HFFc6 (cell line): ENCODE measurements at places on chromosomes 12 and 14. TPM values are rescaled to one million over a fixed set of nuclear protein-coding genes. Genes with fewer than 3 reads are reported as not detected.

DNA sequence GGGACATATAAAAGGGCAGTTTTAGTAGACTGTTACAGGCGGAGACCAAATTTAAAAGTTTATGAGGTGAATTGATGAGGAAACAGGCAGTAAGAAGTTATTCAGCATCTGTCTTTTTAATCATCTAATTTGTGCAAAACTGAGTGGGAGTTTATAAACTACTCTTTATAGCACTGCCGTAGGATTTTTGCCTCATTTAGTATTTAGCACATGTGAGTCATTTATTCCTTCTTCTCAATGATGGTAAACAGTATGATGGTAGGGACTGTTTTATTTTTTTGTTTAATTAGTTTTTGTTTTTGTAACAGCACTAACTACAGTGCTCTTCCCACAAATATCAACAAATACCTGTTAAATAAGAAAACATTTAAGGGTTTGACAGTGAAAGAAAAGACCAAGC is 20.6 kb downstream of the TOGARAM1 start:
- no peak for DNase-seq
- no peaks in the 10 kb centered on the region for H3K36me3 ChIP-seq
- no peaks in the 10 kb centered on the region for H3K27me3 ChIP-seq

Gene KRT74
- total RNA-seq, result not detected in 3 replicates

- no peaks in the 10 kb centered on the region; the same call in 1 of the 2 replicates for H3K27me3 ChIP-seq
- H3K27ac ChIP-seq, result no peak overlapping the region
- H3K36me3 ChIP-seq, result peaks cover 10% of the 10 kb centered on the region; the same call in 1 of the 2 replicates
- H3K4me1 ChIP-seq, result peaks cover 16% of the 10 kb centered on the region
- H3K4me3 ChIP-seq, result no peak overlapping the region
Observed at GRCh38 chr12:7114851-7115250, 5.8 kb upstream of the C1RL start.

- H3K36me3 ChIP-seq, result peaks cover 5% of the 10 kb centered on the region; the same call in 1 of the 2 replicates
- H3K27me3 ChIP-seq, result peaks cover 3% of the 10 kb centered on the region; the same call in 1 of the 2 replicates
- no peak overlapping the region for H3K4me3 ChIP-seq
- no peak for DNase-seq
- no peak overlapping the region for H3K27ac ChIP-seq
Observed at GRCh38 chr14:44531658-44532057, 24.6 kb upstream of the FSCB start.

DNA sequence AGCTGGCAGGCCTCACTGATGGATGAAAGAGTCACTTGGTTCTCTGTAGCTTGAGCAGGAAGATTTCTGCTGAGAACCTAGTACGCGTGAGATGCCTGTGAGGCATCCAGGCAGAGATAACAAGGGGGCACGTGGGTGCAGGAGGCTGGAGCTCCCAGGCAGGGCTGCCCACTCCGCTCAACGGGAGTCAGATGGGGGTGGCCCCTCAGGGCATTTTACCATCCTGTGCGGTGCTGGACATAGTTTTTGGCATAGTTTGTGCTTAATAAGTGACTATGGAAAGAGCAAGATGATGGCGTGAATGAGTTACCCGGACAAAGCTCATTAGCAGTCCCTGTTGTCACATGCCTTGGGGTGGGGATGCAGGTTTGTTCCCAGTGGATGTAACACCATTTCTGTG is 182.8 kb downstream of the TSPAN9 start:
- no peaks in the 10 kb centered on the region for H3K36me3 ChIP-seq
- no peak for DNase-seq
- peaks cover 6% of the 10 kb centered on the region for H3K4me1 ChIP-seq

Gene PCK2
- 23.3 to 26.1 TPM (median 24.2 TPM) in 3 replicates for total RNA-seq

Gene RERG
- not detected in 3 replicates for total RNA-seq

DNA sequence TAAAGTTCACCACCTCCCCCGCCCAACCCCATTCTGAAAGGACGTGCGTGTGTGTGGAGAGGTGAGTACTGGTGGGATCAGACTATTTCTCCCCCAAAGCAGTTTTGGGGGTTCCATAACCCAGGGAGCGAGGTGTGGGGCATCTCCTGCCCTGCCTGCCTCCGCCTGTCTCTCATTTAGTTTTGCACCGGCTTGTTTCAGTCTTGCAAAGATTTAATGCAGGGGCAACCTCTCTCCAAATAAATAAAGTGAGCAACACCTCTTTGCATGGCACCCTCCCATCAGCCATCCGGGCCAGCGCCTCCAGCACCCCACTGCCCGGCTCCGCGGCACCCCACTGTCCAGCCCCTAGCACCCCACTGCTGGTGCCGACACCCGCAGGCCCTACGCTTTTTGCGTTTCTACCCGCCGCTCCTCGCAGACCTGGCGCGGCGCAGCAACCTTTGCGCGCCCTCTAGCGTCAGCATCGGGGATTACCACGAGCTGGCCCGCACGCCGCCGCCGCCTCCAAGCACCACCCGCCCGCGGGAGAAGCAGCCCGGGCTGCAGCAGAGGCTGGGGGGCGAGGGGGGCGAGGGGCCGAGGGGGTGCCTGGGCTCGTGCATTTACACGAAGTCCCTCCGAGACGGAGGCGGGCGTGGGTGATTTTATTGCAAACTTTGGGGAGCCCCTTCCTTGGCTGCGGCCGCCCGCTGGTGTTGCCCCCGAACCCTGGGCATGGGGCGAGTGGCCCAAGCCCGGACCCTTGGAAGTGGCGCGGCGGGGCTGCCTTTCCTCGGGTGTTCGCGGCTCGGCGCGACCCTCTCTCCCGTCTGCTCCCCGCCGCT is 55.8 kb upstream of the VRK1 start:
- peak; percentile 32 for DNase-seq
- H3K4me3 ChIP-seq, result peak overlapping the region; percentile 88
- H3K27ac ChIP-seq, result no peak overlapping the region
- peaks cover 30% of the 10 kb centered on the region for H3K4me1 ChIP-seq

Gene SDS
- total RNA-seq, result not detected in 3 replicates

Gene NRL
- total RNA-seq, result 0.63 to 1.4 TPM (median 0.65 TPM) in 3 replicates

- H3K4me1 ChIP-seq, result peaks cover 96% of the 10 kb centered on the region
- H3K27me3 ChIP-seq, result no peaks in the 10 kb centered on the region; the same call in 1 of the 2 replicates
- H3K4me3 ChIP-seq, result peak overlapping the region; percentile 77
Observed at GRCh38 chr12:93776581-93777018, 99.4 kb downstream of the CRADD start.
